ENCODE measurements at places on chromosomes 16 and 17.

DNA sequence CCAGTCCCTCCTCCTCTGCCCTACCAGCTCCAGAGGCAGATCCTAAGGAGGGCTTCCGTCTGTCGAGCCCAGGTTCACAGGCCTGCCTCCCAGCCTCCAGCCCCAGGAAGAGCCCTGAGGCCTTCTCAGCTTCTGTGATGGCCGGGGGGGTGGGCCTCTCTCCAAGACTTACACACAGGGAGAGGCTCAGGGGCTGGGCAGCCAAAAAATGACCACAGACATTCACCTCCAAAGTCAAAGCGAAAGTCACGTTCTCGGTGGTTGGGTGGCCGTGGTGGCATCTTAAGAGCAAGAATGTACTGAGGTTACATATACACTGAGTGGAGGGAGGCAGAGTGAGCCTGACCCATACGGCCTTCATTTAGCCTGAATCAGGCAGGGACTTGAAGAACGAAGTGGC lies 119.1 kb downstream of the CCDC182 start:
- DNase-seq: no peak

DNA sequence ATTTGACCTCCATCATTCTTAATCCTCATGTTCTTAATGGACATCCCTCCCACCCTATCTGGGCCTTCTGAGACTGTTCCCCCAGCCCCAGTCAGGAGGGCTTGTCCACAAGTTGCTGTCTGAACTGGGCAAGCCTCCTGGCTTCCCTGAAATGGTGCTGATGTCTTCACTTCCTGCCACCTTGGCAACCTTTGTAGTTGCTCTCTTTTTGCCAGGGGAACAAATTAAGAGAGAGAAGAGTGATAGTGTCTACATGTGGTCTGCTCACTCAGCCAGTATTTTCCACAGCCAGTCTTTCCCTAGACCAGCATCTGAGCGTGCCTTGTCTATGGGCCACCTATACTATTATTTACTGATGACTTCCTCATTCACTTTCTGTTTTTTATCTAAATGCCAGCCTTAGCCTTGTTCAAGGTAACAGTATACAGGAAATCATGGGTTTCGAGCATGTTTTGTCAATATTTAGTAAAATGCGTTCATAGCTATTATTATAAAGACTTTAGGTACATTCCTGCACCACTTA lies 710.1 kb downstream of the MAF start:
- DNase-seq: no peak

DNA sequence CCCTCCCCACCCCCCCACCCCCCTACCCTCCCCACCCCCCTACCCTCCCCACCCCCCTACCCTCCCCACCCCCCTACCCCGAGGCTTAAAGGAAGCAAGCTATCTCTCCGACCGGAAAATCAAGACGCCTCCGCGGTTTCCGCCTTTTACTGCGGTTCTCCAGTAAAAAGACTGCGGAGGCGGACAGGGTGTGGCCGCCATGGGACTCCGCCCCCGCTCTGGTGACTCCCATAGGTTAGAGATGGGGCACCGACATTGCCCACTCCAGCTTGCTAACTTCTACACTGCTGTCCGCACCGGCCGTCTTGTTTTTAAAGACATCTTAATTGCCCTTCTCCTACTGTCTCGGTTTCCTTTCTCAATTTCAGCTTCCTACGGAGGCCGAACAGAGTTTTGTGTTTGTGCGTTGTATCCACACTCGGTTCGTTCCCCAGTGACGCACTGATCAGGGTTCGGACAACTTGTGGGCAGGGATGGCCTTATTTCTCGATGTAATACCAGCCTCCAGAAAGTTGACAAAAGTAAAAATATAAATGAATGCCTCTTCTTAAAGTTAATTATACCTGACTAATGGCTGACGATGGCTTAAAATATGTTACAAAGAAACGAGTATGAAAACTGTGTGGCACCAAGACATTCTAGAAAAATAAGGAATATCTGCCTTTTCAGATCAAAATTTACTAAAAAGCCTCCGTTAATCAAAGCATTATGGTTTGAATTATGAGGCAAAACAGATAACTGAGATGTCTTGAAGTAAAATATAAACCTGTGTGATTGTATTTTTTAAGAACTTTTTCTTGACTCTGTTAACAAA lies 1.1 kb upstream of the ZNF200 start:
- DNase-seq: peak; percentile 82

- DNase-seq: no peak
Measured at GRCh38 chr16:54512467-54512995, 225.9 kb upstream of the IRX3 start.

DNA sequence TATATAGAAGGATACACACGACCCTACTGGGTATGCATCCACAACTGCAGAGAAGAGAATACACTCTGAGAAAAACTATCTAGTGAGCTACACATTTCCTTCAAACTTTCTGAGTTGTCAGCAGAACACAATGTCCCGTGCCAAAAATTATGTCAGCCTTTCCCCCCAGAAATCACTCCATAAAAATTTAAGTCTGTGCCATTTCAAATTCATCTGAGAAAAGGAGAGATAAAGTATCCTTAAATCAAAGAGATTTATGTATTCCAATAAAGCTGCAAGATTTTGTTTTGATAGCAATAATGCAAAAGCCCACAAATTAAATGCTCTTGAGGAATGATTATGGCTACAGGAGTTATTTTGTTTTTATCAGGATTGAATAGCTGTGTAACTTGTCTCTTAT lies 760.1 kb downstream of the CDH11 start:
- DNase-seq: no peak

DNA sequence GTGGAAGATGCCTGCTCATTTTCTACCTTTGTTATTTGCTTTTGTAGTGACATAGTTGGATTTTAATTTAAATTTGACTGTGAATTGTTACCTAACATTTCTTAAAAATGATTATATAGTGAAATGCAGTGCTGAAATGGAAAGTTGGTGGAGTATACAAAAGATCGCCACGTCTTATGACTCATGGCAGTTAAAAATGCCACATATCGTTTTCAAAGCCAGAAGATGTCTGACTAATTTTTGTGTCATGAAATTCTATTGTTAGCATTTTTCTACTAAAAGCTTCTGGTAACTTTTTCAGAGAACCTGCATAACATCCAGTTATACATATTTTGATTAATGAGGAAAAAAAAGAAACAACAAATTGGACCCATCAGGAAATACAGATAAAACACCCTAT lies 20.6 kb downstream of the MAP2K4 start:
- no peak for DNase-seq

GRCh38 chr16:31329671-31330552 lies 25.1 kb upstream of the ITGAX start:
- DNase-seq: no peak

DNA sequence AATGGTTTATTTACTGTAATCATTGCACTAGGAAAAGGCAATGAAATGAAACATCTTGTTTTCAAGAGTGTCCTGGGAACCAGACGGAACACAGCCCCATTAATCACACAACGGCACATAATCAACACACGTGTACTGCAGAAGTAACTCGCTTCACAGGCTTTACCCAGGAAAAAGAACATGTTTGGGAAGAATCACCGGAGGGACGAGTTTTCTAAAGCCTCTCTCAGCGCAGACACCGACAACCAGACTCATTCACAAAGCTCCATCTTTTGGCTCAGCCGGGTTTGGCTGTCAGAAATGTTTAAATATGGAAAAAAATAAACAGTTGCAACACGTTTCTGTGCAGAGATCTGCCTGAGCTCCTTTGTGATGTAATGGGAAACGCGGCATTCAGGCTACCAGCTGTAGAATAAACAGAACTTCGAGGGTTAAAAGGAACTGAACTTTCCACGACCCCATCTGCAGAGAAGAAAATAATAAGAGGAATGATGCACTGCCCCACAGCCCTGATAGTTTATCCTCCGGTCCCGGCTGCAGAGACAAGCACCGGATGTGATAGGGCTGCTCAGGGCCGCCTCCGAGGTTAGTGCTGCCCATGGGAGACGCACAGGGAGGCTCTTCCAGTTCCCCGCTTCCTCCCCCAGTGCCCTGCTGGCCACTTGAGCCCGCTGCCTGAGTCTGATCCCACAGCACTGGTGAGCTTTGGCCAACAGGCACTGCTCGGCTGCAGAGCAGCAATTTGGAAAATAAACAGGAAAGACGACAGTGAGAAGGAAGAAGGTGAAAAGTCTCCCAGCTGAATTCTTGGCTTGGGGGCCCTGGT lies 119.8 kb downstream of the HIC1 start:
- DNase-seq: no peak

DNA sequence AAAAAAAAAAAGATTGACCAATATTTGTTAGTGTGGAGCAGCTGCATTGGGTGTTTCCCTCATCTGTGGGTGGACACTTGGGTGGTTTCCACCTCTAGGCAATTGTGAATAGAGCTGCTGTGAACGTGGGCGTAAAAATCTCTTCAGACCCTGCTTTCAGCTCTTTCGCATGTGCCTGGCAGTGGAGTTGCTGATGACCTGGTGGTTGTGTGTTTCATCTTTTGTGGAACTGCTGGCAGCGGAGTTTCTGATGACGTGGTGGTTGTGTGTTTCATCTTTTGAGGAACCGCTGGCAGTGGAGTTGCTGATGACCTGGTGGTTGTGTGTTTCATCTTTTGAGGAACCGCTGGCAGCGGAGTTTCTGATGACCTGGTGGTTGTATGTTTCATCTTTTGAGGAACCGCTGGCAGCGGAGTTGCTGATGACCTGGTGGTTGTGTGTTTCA lies 21.4 kb downstream of the ZC3H18 start:
- DNase-seq: no peak
